ENCODE measurements at places on chromosomes 16 and 17. TPM values are rescaled to one million over a fixed set of nuclear protein-coding genes. Genes with fewer than 3 reads are reported as not detected.

The CHD3 gene
- 192 TPM for total RNA-seq

The PDIA2 gene
- total RNA-seq: not detected

The HP gene
- total RNA-seq: not detected

The SPATA33 gene
- 9.3 TPM for total RNA-seq

The C17orf107 gene
- 1.3 TPM for total RNA-seq

The TSPOAP1 gene
- 54.0 TPM for total RNA-seq

The MLYCD gene
- 6.1 TPM for total RNA-seq

The CCDC102A gene
- total RNA-seq: 13.9 TPM

DNA sequence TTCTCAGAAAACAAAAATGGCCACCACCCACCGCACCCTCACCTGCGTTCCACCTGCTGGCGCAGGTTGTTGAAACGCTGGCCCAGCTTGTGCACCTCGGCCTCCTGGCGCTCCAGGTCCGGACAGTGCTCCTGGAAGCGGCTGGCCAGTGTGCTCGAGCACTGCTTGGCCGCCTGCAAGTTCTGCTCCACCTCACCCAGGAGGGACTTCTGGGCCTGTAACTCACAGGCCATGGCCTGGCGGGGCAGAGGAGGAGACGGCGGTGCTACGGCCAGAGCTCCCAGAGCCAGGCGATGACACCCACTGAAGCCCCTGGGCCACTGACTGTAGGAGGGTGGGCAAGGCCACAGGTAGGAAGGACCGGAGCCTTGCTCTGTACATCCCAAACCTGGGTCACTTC, 43.4 kb downstream of the UBN1 start:
- H3K4me3 ChIP-seq: no peak overlapping the region
- no peaks in the 10 kb centered on the region for H3K27me3 ChIP-seq
- H3K36me3 ChIP-seq: peaks cover 8% of the 10 kb centered on the region
- H3K4me1 ChIP-seq: peaks cover 3% of the 10 kb centered on the region
- DNase-seq: no peak
- no peak overlapping the region for H3K27ac ChIP-seq

DNA sequence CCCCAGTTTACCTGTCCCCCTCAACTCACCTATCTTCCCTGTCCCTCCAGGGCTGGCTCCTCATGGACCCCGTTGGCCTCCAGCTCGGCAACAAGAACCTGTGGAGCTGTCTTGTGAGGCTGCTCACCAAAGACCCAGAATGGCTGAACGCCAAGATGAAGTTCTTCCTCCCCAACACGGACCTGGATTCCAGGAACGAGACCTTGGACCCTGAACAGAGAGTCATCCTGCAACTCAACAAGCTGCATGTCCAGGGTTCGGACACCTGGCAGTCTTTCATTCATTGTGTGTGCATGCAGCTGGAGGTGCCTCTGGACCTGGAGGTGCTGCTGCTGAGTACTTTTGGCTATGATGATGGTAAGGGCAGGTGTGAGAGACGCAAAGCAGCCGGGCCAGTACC, 31.3 kb downstream of the NLRC5 start:
- H3K4me1 ChIP-seq: peaks cover 54% of the 10 kb centered on the region
- peak; percentile 46 for DNase-seq
- H3K36me3 ChIP-seq: peaks cover 30% of the 10 kb centered on the region
- H3K27ac ChIP-seq: no peak overlapping the region
- no peak overlapping the region for H3K4me3 ChIP-seq

GRCh38 chr17:22492331-22492730, 800.0 kb downstream of the KCNJ18 start:
- peaks cover 4% of the 10 kb centered on the region for H3K36me3 ChIP-seq
- no peaks in the 10 kb centered on the region for H3K4me1 ChIP-seq
- no peak overlapping the region for H3K27ac ChIP-seq
- H3K27me3 ChIP-seq: no peaks in the 10 kb centered on the region
- no peak overlapping the region for H3K4me3 ChIP-seq

DNA sequence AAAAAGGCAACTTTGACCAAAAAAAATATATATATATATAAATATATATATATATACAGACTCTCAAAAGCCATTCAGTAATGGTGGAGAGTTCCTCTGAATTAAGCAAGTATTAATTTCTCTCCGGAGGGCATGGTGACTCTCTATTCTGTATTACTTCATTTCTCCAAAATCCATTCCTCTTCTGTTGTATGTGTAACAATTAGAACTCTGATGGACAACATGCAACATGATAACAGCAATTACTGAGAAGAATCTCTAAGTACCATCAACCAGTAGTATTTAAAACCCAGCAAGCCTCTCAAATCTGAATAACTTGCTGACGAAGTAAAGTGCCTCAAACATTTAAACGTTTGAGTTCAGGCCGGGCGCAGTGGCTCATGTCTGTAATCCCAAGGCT, 2.3 kb downstream of the GRB2 start:
- peaks cover 43% of the 10 kb centered on the region for H3K4me1 ChIP-seq
- peaks cover 4% of the 10 kb centered on the region for H3K36me3 ChIP-seq
- no peaks in the 10 kb centered on the region for H3K27me3 ChIP-seq
- DNase-seq: no peak

GRCh38 chr16:58499615-58500351, at the start of gene NDRG4:
TSS of gene NDRG4 (plus strand) at chr16:58500143. CDS start at chr16:58500249, 106 bp downstream.
- no peaks in the 10 kb centered on the region for H3K36me3 ChIP-seq
- peaks cover 13% of the 10 kb centered on the region for H3K4me1 ChIP-seq
- H3K27ac ChIP-seq: no peak within 1 kb of the TSS
- no peak for DNase-seq
- no peak within 1 kb of the TSS for H3K4me3 ChIP-seq
- peaks cover 6% of the 10 kb centered on the region for H3K27me3 ChIP-seq

DNA sequence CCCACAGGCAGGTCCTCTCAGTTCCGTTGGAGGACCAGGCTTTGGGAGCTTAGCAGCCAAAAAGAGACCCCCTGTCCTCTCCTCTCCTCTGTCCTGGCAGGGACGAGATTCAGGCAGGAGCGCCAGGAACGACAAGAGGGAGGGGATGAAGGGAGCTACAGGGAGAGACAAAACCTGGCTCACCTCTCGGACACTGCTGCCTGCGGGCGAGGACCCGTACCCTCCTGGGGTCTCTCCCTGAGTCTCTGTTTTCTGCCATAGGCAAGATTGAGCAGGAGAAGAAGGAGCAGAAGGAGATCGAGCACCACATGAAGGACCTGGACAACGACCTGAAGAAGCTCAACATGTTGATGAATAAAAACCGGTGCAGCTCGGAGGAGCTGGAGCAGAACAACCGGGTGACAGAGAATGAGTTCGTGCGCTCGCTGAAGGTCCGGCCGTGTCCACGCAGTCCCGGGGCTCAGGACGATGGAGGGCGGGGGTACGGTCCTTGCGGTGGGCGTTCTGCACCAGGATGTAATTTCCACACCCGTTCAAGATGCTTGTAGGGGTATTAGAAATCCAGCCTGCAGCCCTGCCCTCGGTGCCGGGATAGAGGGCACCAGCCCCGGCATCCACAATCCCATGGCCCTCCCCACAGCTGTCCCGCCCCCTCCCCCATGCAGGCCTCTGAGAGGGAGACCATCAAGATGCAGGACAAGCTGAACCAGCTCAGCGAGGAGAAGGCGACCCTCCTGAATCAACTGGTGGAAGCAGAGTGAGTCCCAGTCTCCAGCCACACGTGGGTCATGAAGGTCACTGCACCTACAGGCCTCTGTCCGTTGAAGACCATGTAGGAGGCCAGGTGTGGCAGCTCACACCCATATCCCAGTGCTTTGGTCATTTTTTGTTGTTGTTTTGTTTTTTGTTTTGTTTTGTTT, 13.8 kb upstream of the GAA start:
- H3K27ac ChIP-seq: no peak overlapping the region
- H3K36me3 ChIP-seq: no peaks in the 10 kb centered on the region
- no peak for DNase-seq
- peaks cover 3% of the 10 kb centered on the region for H3K4me1 ChIP-seq
- no peak overlapping the region for H3K4me3 ChIP-seq

DNA sequence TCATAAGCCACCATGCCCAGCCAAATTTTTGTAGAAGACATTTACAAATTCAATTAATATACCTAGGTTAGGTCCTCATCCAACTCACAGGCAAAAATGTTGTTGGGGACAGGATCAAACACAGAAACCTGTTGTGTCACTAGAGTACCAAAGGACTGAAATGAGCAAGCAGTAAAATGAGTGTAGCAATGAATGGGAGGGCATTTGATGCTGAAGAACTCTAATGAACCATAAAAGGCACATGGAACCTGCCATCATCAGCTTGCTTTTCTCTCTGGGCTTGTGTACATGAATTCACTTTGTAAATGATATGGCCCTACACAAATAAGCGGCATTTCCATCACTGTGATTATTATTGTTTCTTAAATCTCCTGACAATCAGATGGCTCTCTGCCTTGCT, 17.8 kb downstream of the USP31 start:
- peaks cover 7% of the 10 kb centered on the region for H3K36me3 ChIP-seq
- peaks cover 9% of the 10 kb centered on the region for H3K4me1 ChIP-seq

DNA sequence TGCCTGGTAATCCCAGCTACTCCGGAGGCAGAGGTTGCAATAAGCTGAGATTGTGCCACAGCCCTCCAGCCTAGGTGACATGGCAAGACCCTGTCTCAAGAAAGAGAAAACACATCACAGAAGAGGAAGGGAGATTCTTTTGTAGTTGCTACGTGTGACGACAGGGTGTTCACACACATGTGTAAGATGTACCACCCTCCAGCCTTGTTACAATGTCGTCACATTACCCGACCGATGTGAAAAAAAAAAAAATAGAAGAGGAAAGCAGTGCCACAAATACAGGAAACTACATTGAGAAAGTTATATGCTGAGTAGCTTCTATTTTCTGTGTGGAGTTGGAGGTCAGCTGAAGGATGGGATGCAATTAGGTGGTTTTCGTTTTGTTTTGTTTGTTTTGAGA, 56.0 kb downstream of the CLUH start:
- H3K27ac ChIP-seq: peak overlapping the region; percentile 40
- DNase-seq: no peak
- peaks cover 30% of the 10 kb centered on the region for H3K4me1 ChIP-seq
- no peaks in the 10 kb centered on the region for H3K27me3 ChIP-seq
- H3K4me3 ChIP-seq: peak overlapping the region; percentile 43

DNA sequence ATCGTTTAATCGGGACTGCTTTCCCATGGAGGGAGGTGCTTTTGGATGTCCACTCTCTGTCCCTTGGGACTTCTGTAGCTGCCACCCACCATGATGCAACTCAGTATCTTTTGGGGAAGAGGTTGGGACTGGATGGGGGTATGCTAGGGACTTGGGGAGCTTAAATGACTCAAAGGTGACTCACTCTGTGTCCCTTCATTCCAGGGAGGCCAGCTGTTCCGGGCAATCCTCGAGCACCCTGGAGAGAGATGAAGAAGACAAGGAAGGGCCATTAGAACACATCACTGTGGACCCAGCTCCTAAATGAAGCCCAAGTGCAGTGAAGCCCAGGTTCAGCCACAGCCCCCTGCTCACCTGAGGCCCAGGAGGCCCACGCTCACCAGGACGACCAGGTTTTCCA, 4.6 kb downstream of the COL1A1 start:
- no peak for DNase-seq
- no peak overlapping the region for H3K4me3 ChIP-seq
- H3K27ac ChIP-seq: no peak overlapping the region
- peaks cover 27% of the 10 kb centered on the region for H3K27me3 ChIP-seq
- H3K4me1 ChIP-seq: peaks cover 13% of the 10 kb centered on the region

DNA sequence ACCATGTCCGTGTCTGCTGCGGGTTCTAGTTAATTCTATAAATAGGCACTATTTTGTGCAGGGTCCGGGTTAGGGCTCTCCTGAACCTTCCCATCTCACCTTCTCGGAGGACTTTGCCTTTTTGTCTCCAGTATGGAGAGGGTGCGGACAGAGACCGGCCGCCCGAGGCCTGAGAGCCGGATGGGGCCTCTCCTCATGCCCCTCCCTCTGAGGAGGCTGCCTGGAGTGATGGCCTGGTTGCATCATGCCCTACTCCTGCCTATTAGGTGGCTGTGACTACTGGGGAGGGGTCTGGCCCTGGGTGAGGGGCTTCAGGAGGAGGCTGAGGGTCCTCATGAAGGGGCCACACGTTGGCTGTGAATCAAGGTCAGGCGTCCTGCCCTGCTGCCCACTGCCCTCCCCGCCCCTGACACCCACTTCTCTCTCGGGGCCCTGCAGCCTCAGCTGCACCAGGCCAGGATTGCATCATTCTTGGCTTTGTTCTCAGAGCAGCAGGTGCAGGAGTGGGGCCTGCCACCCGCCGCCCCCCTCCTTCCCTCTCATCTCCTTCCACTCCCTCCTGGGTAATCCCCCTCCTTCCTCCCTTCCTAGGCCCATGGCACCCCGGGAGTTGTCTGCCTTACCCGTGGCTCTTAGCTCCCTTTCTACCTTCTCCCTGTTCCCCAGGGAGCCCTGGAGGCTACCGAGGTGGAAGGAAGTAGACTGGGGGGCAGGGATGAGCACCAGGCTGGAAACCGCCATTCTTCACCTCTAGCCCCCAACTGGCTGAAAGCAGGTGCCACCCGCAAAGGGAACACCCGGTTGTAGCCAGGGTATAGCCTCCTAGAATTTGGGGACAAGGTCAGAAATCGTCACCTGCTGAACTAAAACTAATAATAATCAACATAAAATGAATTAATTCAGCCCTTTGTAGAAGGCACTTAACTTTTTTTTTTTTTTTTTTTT, 12.7 kb upstream of the ARHGAP23 start:
- no peak for DNase-seq
- H3K27ac ChIP-seq: no peak overlapping the region
- H3K27me3 ChIP-seq: peaks cover 23% of the 10 kb centered on the region
- no peaks in the 10 kb centered on the region for H3K36me3 ChIP-seq
- H3K4me1 ChIP-seq: no peaks in the 10 kb centered on the region
- H3K4me3 ChIP-seq: no peak overlapping the region

DNA sequence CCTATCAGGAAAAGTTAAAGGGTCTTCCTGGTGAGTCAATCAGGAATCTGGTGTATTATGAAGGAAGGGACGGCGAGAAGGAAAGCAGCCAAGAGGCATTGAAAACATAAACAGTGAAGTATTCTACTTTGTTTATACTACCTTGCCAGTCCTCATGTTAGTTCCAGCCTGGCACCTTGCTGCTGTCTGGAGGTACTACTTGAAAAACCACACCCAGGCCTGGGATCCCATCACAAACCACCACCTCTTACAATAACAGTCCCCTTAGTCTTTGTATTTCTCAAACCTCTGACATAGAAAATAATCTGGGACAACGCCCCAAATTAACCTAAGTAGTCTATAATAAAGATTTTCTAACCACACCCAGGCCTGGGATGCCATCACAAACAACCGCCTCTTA, 676.7 kb upstream of the SOX9 start:
- DNase-seq: no peak
- H3K27ac ChIP-seq: no peak overlapping the region
- no peaks in the 10 kb centered on the region for H3K4me1 ChIP-seq

GRCh38 chr17:17417718-17418181, 59.0 kb upstream of the MED9 start:
- no peak overlapping the region for H3K4me3 ChIP-seq
- no peaks in the 10 kb centered on the region for H3K36me3 ChIP-seq
- peak overlapping the region; percentile 92 for H3K27ac ChIP-seq
- H3K27me3 ChIP-seq: peaks cover 4% of the 10 kb centered on the region

- H3K27me3 ChIP-seq: peaks cover 25% of the 10 kb centered on the region
- H3K4me3 ChIP-seq: no peak overlapping the region
- H3K4me1 ChIP-seq: peaks cover 23% of the 10 kb centered on the region
- no peak for DNase-seq
- peaks cover 15% of the 10 kb centered on the region for H3K36me3 ChIP-seq
Measured at GRCh38 chr17:31660684-31661083, 198.4 kb downstream of the COPRS start.

- no peak overlapping the region for H3K4me3 ChIP-seq
- H3K27me3 ChIP-seq: peaks cover 9% of the 10 kb centered on the region
- H3K27ac ChIP-seq: no peak overlapping the region
- no peaks in the 10 kb centered on the region for H3K36me3 ChIP-seq
- no peak for DNase-seq
- peaks cover 3% of the 10 kb centered on the region for H3K4me1 ChIP-seq
Measured at GRCh38 chr17:78517421-78517820, 59.8 kb downstream of the DNAH17 start.

Measured in natural killer cell treated with Interleukin-12 subunit alpha and Interleukin-12 subunit beta and Interleukin-15 and Interleukin-18, amount 100 ng/mL, for 72 hours (primary cell).